ENCODE measurements at places on chromosomes 7 and 10.

GRCh38 chr7:140676306-140676705 is 3.6 kb downstream of the ADCK2 start:
- no peak for DNase-seq

GRCh38 chr10:117360994-117361667 is 14.1 kb downstream of the PDZD8 start:
- DNase-seq: no peak

- DNase-seq: no peak
Measured at GRCh38 chr7:115693779-115694178, 336.8 kb downstream of the TFEC start.

- peak; percentile 32 for DNase-seq
Measured at GRCh38 chr10:13219685-13220670, 14.2 kb downstream of the UCMA start.

DNA sequence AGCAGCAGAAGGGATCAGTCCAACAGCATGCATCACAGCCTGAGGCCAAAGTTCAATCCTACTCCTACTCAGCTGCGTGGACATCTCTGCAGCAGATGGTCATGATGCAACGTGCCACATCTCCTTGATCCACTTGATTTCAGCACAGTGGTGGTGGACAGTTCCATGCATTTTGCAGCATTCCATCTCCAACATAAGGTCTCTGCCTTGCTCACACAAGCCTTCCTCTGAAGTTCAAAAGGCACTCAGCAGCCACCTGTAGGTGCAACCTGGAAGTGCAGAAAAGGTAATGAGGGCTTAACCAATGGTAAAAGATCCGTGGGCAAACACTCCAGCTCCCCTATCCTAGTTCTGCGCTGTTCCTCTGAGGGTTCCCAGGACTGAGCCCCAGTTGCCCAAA is 57.5 kb upstream of the CHCHD3 start:
- DNase-seq: no peak

DNA sequence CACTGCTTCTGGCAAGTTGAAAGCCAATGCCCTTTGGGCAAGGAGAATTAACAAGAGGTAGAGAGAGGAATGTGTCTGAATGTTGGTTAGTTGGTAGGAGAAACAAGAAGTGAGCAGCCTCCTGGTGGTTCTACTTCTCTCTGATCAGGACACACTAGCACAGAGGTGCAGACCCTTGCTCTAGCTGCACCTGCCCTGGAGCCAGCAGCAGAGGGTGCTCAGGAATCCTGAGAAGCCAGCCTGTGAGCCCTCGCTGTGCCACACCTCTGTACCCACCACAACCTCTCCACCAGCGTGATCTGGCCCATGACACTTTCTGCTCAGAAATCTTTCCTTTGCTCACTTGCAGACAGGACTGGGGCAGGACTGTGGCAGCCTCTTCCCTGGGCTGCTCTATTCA is 364.7 kb downstream of the RPS24 start:
- DNase-seq: no peak

- DNase-seq: no peak
Measured at GRCh38 chr7:139871331-139871730, 42.3 kb downstream of the TBXAS1 start.

GRCh38 chr7:43163885-43164284 is 51.4 kb downstream of the HECW1 start:
- no peak for DNase-seq

DNA sequence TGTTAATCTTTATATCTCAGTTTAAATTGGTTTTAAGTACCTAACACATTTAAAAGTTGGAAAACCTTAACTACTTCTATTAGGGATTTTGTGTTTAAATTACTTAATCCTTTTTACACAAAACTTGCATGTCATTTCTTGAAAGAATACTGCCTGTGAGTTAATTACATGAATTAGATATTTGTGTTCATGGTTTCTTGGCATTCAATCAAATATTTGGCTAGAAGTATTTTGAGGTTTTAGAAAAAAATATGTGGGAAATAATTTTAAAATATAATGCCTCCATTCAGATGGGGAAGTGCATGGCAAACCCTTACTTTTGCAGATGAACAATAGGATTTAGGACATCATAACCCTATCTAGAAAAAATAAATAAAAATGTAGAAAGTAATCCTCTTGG is 186.5 kb upstream of the SEMA3E start:
- no peak for DNase-seq

- DNase-seq: no peak
Measured at GRCh38 chr7:72234086-72234485, 178.1 kb downstream of the CALN1 start.

DNA sequence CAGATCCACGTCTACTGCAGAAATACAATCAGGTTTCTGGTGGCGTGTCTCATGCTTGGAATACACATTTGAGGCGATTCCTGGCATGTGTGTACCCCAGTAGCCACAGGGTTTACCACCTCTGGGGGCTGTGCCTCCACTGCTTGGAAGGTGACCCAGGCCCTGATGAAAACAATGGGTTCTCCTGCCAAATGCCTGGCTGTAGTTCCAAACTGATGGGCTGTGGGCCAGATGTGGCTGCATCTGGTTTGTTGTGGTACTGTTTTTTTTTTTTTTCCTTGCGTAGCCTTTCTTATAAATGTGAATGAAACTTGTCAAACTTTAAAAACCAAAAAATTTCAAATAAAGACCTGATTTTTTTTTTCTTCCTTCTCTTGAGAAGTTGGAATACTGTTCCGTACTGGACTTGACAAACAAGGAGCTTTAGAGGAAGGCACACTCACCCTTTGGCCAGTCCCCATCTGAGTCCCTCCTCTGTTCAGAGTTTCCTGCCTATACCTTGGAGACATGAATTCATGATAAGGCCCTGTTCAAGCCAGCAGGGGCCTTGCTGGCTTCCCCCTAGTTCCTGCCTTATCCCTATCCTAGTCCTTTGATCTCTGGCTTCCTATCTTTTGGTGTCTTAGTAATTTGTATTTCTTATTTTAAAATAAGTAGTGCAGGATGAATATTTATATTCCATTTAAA is 217.1 kb downstream of the PHTF2 start:
- DNase-seq: no peak

GRCh38 chr7:85567983-85568382 is 381.1 kb upstream of the SEMA3D start:
- DNase-seq: no peak

GRCh38 chr7:107924841-107925504 is 34.0 kb downstream of the DLD start:
- DNase-seq: no peak

GRCh38 chr7:5217851-5218331 is 27.9 kb downstream of the WIPI2 start:
- no peak for DNase-seq

DNA sequence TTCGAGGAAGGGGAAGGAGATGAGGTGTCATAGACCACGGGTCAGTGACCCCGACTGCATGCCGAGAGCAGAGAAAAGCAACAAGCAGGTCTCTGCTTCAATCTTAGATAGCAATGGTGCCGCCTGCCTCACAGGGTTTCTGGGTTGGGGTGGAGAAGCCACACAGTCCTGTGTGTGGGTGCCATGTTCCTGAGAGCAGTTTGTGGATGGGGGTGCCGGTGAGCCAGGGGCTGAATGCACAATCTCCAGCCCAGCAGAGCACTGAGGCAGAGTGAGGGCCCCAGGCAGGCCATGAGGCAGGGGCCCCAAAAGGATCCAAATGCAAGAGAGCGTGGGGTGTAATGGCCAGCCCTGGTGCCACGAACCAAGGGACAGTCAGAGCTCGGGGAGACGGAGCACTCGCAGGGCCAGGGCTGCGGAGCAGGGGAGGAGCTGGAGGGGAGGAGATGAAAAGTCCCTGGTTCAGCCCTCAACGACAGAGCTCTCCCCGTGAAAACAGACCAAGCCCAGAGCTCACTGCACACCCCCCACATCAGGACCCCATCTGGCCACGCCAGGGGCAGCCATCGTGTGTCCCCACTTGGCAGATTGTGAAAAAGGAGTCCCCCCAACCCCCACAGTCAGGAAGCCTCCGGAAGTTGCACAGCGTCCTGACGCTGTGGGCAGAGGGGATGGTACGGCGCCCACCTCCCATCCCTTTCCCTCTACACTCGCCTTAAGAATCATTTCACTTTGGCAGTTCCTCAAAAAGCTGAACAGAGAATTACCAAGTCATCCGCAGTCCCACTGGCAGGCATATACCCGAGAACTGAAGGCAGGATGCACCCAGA is 19.9 kb downstream of the WDR86 start:
- DNase-seq: no peak
